ENCODE measurements at places on chromosomes 1 and 21.

DNA sequence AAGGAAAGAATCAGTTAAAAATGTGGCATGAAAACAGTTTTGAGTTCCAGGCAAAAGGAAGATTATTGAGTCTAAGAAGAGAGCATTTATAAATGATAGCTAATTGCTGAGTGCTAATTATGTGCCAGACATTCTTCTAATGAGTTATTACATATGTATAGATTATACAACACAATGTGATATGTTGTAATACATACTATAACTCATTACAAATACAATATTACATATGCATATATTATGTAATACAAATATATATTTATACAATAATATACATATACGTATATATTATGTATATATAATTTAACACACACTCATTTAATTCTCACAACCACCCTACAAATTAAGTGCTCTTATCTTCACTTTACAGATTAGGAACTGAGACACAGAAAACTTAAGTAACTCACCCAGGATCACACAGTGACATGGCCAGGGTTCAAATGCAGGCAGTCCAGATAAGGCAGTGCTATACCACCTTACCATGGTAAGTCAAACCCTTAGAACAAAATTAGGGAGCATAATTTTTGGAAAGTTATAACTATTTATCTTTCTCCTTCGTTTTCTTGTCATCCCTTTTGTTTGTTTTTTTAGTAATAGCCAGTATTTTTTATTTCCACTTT, 4.0 kb downstream of the SORT1 start:
- DNase-seq = no peak

- DNase-seq = no peak
Observed at GRCh38 chr21:34871026-34871908, 177.8 kb downstream of the RUNX1 start.

DNA sequence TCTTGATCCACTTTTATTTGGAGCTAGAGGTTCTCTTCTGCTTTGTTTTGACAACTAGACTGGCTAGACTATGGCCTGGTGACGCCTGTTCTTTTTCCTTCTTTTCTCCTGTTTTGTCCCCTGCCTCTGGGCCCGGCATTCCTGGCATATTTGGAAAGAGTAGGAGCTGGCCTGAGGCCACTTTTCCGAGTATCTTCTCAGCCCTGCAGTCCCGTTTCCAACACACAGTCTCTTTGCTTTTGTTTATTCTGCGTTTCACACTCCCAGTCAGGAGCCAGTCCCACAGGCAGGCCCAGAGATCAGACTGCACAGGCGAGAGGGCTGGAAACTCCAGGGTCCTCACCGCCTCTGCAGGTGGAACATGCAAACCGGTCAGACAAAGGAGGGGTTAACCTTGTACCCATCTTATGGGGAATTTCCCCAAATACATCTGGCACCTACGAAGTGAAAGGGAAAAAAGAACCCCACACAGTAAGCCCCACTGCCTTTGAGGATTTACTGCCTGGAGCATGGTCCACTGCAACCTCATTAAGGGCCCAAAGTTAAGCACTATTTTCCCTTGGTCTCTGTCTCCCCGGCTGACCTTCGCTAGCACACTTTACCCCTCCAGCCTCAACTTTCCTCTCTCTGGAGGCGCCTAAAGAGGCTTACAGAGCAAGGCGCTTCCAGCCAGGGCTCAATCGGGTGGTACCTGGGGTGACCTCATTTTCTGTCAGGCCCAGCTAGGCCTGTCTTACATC, 141.1 kb downstream of the TOMM20 start:
- DNase-seq = no peak

GRCh38 chr1:6614019-6614928, 743 bp downstream of the PHF13 start:
- DNase-seq = no peak

DNA sequence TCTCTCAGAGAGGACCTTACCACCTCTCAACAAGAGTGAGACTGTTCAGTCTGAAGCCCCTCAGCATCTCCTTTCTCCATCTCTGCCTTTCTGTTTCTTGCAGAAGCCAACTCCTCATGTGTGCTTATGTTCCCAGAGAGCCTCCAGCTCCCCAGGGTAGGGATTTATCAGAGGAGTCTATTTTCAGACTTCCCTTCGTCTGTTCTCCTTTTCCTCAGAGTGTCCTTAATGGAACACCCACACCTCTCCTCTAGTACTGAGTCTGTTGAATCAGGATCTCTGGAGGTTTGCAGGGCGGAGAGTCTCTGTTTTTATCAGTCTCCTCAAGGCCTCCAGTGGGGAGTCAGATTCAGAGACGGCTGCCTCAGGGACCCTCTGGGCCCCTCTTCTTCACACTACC, 25.1 kb upstream of the DNAJC6 start:
- no peak for DNase-seq

GRCh38 chr21:41964171-41964570, 10.4 kb upstream of the C2CD2 start:
- no peak for DNase-seq

GRCh38 chr1:190102757-190103326, 374.8 kb downstream of the BRINP3 start:
- no peak for DNase-seq
